ENCODE measurements at places on chromosomes 1 and 21.

DNA sequence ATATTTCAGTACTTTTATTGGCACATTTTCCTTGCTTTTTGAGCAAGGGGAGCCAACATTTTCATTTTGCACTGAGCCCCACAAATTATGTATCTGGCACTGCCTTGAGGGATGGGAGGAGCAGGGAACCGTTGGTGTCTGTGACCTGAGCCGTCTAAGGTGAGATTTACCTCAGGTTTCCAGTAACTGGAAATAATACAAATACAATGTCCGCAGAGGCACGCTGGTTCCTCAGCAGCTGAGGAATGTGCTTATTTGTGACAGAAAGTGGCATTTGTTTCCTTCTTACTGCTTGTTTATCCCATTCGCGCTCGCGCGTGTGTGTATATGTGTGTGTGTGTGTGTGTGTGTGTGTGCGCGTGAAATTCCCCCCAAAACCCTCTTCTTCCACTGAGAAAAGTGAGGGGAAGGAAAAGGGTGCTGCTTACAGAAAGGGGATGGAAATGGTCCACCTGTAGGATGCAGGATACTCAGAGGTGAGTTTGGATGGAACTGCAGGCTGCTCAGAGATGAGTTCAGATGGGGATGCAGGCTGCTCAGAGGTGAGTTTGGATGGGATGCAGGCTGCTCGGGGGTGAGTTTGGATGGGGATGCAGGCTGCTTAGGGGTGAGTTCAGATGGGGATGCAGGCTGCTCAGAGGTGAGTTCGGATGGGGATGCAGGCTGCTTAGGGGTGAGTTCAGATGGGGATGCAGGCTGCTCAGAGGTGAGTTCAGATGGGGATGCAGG, 30.2 kb upstream of the SLAMF1 start:
- no peak for DNase-seq

DNA sequence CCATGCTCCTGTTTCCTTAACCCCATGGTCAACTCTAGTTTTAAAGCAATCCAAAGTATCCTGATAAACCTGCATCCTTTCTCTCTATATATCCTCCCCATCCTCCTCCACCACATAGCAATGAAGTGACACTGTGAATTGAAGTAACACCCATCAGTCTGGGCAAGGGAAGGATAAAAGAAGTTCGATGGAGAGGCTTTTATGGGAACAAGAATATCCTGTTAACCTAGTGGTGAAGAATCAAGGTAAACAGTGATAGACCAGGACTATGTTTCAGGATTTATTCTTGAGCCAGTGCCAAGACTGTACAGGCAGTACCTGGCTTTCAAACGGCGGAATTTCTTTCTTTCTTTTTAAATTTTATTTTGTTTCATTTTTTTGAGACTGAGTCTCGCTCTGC, 17.6 kb downstream of the RABIF start:
- no peak for DNase-seq

DNA sequence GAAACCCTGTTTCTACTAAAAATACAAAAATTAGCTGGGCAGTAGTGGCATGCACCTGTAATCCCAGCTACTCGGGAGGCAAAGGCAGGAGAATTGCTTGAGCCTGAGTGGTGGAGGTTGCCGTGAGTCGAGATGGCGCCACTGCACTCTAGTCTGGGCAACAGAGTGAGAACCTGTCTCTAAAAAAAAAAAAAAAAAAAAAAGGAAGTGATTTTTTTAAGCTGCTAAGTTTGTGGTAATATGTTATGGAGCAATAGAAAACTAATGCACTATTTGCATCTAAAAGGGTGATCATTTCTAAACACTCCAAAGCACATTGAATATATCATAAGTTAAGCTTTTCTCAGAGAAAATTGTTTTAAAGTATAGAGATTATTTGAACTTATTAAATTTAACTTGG, 244.8 kb upstream of the SPAG17 start:
- DNase-seq = no peak

DNA sequence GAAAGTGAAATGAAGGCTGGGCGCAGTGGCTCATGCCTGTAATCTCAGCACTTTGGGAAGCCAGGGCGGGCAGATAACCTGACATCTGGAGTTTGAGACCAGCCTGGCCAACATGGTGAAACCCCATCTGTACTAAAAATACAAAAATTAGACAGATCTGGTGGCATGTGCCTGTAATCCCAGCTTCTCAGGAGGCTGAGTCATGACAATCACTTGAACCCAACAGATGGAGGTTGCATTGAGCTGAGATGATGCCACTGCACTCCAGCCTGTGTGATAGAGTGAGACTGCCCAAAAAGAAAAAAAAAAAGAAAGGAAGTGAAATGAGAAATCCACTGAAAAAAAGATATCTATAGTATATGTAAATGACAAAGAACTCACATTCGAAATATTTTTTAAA, 439.9 kb downstream of the DISC1 start:
- DNase-seq = no peak

DNA sequence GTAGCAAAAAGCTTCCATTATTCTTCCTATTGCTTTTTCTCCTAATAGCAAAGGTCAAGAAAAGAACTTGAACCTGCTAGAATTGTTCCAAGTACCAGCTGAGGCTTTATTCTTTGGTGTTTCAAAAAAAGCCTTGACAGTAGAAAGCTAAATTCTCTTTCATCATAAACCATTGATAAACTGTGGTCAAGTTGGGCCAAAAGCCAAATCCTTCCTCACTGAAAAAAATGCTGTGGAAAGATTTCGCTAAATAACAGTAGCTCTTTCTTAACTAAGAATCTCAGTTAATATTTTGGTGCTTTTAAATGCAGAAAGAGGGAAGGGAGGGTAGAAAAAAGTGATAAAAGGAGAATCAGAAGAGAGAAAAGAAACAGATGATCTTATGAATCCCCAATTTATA, 14.0 kb upstream of the JAM2 start:
- DNase-seq = no peak

DNA sequence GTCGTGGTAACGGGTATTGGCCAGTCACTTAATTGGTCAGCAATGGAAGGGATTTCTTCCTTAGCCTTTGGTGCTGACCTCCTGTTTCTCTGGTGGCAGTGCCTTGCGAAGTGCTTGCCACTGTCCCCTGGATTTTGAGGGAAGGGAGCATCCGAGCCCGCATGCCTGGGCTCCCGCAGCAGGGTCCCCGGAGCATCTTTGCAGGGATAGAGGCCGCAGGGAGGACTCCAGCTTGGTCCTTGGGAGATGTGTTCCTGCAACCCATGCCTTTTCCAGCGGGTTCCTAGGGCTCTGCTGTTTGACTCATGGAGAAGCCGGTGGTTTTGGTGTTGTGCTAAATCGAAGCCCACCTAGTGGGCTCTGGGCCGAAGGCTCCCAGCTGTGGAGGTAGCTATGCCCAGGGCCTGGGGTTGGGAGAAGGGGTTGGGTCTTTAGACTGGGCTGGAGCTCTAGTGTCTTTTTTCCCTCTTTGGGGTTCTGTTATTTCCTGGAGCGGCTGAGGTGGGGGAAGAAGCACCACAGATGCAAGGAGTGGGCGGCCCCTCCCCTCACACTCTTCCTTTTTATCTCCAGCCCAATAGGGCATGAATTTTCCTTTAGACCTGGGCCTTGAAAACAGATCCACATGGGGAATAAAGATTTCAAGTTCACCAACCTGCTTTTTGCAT, 39.0 kb downstream of the PIK3CD start:
- no peak for DNase-seq

Measured in stimulated activated CD4-positive, alpha-beta T cell treated with anti-CD3 and anti-CD28 coated beads, Interleukin-1b, Interleukin-23, amount 100 ng/mL, for 1 hour (primary cell).